ENCODE measurements at places on chromosomes 3 and 15.

- DNase-seq: no peak
These were observed 928.7 kb downstream of the DIPK2A start for GRCh38 chr3:144900366-144900765.

DNA sequence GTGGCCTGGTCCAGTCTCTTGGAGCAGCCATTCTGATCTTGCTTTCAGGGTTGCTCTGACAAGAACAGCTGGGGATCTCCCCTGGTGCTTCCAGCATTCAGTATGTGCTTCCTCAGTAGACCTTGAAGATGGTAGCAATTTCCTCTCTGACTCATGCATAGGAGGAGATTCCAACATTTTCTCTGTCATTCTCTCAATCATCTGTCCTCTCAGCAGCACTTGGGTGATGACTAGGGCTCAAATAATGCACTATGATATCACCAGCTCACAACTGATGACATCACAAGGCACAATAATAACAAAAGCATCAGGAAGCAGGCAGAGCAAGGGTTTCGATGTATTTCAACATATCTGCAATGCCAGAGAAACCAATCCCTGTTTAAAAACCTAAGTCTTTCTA lies 52.7 kb downstream of the NFKBIZ start:
- DNase-seq: no peak

GRCh38 chr3:81216192-81216591 lies 545.3 kb downstream of the GBE1 start:
- DNase-seq: no peak

- DNase-seq: no peak
These were observed 121.8 kb upstream of the SMAD3 start for GRCh38 chr15:66943456-66944095.

- DNase-seq: peak; percentile 6
These were observed 230.4 kb downstream of the ADAMTS17 start for GRCh38 chr15:100111125-100112060.

GRCh38 chr15:98083203-98083910 lies 122.9 kb downstream of the ARRDC4 start:
- DNase-seq: no peak

GRCh38 chr3:41236228-41236627 lies 36.9 kb downstream of the CTNNB1 start:
- no peak for DNase-seq

DNA sequence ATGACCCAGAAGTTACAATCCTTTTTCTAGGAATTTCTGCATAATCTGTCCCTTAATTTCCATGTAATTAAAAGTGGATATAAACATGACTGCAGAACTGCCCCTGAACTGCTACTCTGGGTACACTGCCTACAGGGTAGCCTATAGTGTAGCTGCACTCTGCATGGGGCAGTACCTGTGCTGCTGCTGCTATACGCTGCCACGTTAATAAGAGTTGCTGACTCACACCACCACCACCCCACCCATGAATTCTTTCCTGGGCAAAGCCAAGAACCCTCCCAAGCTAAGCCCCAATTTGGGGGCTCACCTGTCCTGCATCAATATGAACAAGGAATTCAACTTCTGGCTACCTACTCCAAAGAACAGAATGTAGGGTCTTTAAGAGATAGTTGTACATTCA lies 13.9 kb downstream of the HDGFL3 start:
- DNase-seq: no peak

- DNase-seq: no peak
These were observed 76.4 kb upstream of the OSBPL11 start for GRCh38 chr3:125671461-125672243.

DNA sequence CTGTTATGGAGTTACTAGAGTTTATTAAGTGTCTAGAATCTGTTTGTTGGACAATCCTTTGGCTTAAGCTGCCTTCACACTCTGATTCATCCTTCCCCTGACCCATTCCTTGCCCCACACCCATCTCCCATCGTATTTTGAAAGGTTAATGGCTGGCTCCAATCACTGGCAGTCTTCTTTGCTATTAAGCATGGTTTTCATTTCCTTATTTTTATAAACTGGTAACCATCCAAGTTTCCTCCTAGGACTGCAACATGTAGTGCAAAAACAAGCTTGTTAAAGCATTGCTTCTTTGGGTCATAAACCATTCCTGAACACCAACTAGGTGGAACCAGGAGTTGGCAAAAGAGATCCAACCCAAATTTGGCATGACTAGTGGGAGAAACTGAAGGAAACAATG lies 148.4 kb downstream of the DTWD1 start:
- no peak for DNase-seq

DNA sequence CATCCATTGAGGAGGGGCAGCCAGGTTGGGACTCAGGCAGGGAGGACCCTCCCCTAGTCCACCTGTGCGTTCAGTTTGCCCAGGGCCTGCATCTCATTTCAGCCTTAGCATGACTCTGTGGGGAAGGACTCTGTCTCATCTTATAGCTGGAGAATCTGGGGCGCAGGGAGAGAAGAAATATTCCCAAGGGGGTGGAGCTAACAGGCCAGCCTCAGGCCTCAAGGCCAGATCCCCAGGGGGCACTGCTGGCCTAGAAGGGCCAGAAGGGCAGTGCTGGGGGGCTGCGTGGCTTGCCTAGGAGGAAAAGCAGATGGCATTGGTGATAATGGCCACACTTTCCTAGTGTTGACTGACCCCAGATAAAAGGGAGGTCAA lies 10.9 kb downstream of the AMOTL2 start:
- DNase-seq: no peak

GRCh38 chr3:32288819-32289218 lies 50.3 kb downstream of the CMTM8 start:
- no peak for DNase-seq

- DNase-seq: no peak
These were observed 13.5 kb upstream of the DLL4 start for GRCh38 chr15:40915679-40916078.

GRCh38 chr15:70765504-70766281 lies 2.3 kb upstream of the UACA start:
- no peak for DNase-seq

DNA sequence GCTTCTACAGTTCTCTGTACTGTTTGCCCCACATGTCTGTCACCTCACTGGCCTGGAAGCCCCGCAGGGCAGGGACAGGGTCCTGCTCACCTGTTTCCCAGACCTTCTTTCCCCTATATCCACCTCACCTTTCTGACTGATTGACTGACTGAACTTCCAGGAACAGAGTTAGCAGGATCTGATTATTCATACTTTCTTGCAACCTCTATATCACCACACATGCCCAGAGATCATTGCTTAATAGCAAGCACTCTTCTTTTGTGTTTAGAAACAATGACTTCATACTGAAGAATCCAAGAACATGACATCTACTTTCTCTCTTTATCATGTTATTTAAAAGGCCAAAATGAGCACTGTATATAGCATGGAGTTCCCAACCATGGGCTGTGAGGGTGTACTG lies 18.0 kb upstream of the CLEC3B start:
- no peak for DNase-seq

GRCh38 chr15:66588971-66589370 lies 23.2 kb upstream of the LCTL start:
- DNase-seq: no peak

- no peak for DNase-seq
These were observed 7.3 kb downstream of the VWA5B2 start for GRCh38 chr3:184236636-184237035.

GRCh38 chr3:45567730-45568172 lies 26.8 kb upstream of the LIMD1 start:
- DNase-seq: no peak

GRCh38 chr15:85404918-85405866 lies 24.8 kb downstream of the AKAP13 start:
- DNase-seq: no peak

DNA sequence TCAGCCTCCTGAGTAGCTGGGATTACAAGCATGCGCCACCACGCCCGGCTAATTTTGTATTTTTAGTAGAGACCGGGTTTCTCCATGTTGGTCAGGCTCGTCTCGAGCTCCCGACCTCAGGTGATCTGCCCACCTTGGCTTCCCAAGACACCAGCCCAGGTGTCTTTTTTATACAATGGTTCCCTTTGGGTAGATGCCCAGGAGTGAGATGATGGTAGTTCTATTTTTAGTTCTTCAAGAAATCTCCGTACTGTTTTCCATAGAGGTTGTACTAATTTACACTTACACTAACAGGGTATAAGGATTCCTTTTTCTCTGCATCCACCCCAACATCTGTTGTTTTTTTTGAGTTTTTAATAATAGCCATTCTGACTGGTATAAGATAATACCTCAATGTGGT lies 94.3 kb downstream of the IGF2BP2 start:
- DNase-seq: no peak

GRCh38 chr3:139434764-139435307 lies 41.5 kb downstream of the RBP2 start:
- no peak for DNase-seq

- no peak for DNase-seq
These were observed 848 bp upstream of the CADPS start for GRCh38 chr3:62876064-62876463.

DNA sequence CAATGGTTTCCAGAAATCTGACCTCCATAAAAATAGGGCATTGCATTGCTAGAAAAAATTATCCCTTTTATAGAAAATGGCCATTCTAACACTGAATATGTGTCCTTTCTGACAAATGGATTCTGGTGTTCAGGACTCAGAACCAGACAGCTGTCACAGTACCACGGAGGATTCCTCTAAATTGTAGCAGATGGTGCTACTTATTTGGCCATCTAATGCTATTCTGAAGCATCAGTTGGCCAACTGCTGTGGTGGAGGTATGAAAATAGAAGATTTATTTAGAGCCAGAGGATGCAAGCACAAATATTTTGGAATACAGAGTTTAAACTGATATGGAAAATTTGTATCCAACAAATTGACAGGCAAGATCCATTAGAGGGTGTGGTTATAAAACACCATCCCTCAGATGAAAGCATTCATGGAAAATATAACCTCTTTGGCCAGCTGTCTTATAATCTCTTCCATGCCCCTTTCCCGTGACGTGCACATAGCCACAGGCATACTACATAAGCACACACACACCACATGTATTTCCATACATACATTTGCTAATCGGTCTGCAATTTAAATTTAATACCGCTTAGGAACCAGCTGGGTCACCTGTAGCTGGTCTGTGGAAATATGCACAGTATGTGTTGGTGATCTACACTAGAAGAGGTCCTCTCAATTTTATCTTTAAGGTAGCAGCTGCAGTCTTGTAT lies 302.7 kb upstream of the KCNMB2 start:
- DNase-seq: no peak

- DNase-seq: no peak
These were observed 47.7 kb downstream of the CCR3 start for GRCh38 chr3:46289966-46290365.

DNA sequence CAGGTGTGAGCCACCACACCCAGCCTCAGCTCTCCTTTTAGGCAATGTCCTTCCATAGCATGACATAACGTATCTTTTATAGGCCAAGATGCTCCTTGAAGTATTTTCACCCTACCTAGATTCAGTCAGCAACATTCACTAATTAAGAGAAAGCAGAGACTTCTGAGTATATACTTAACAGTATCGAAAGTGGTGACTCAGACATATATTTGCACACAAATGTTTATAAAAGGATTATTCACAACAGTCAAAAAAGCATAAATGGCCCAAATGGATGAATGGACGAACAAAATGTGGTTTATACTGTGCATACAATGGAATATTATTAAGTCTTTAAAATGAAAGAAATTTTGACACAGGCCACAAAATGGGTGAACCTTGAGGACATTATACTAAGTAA lies 108.6 kb downstream of the ZNF385D start:
- DNase-seq: no peak

GRCh38 chr15:39415634-39416033 lies 165.2 kb upstream of the THBS1 start:
- no peak for DNase-seq

DNA sequence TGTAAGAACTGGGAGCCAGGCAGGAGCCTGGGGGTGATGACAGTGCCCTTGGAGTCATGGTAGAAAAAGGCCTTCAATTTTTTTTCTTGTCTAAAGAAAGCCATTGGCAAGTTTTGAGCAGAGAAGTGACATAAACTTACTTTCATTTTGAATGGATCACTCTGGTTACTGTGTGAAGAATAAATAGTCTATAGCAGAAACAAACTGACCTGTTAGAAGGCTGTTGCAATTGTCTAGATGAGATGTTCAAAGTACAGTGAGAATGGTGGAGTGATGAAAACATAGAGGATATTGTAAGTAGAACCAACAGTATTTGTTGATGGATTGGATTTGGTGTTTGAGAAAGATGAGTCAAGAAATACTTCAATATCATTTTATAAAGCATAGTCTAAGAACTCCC lies 439.9 kb downstream of the TBL1XR1 start:
- DNase-seq: no peak

DNA sequence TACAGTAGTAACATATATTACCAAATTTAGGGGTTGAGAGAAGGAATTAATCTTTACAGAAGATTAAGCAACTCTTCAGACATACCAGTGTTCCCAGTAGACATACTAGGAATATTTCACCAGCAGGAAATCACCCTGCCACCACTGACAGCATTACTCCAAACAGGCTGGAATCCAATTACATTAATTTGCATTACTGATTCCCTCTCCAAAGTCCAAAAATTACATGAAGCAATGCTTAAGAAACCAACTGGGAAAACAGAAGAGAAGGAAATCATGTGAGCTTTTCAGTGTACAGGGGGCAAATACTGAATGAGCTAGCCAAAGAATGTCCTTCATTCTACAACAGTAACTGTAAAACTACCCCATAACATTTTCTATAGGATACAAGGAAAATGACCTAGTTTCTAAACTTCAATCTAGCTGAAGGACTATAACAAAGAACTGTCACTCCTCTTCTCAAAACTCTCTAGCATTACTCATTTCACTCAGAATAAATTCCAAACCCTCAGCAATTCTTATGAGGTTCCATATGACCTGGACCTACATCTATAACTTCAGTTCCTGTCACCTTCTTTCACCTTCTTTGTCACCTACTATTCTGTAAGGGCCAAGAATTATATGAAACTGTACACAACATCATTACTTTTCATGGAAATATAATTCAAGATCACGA lies 72.7 kb downstream of the INO80 start:
- DNase-seq: no peak

- DNase-seq: no peak
These were observed 486.8 kb upstream of the CNTN4 start for GRCh38 chr3:1611824-1612223.

DNA sequence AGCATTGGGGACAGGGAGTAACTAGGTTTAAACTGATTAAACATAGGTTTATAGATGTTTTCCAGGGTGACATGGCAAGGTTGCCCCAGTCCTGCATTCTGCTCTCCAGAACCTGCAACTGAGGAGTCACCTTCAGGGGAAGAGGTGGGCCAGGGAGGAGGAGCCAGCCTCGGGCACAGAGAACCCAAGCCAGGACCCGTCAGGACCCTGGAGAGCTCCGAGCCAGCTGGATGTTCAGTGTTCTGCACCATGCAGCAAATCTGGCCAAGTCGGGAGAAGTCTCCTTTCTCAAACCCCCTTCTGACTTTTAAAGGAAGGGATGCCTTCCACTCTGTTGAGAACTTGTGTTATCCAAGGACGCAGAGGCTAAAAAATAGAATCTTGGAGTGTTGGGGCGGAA lies 62.1 kb upstream of the SLC6A11 start:
- DNase-seq: peak; percentile 17

DNA sequence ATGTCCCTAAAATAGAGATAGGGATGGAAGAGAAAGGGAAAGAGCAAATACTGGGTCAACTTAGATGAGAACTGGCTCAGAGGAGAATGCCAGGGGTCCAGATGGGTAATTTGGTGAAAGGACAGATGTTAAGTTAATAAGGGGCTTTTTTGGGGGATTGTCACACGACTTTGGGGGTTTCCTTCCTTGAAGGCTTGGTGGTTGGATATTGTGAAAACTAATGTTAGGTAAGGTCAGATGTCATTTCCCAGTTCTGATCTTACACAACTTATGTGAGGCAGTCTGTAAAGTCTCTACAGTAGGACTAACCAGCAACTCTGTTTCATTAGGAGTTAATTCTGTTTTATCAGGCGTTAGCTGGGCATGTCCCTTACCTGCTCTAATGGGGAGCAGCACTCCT lies 231.1 kb downstream of the NR2F2 start:
- no peak for DNase-seq
